ENCODE measurements at places on chromosomes 1 and 21.
A peak's percentile ranks its signal among the peaks of the same experiment; 100 is the strongest.

DNA sequence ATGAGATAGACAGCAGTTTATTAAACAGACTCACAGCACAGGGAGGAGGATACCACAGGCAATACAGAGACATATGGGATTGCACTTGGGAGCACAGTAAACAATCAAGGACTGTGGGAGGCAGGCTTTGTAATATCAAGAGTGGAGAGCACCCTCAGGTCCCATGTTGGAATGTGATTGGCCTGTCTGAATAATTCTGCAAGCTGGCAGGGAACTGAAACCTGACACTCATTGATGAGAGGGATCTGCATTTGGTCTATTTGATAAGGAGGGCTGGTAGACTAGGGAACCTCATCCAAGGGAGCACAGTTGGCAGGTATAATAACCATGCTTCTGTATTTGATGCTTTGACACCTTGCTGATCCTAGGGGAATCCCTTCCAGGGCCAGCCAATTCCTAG, 69.9 kb upstream of the PRMT6 start:
- DNase-seq: no peak

DNA sequence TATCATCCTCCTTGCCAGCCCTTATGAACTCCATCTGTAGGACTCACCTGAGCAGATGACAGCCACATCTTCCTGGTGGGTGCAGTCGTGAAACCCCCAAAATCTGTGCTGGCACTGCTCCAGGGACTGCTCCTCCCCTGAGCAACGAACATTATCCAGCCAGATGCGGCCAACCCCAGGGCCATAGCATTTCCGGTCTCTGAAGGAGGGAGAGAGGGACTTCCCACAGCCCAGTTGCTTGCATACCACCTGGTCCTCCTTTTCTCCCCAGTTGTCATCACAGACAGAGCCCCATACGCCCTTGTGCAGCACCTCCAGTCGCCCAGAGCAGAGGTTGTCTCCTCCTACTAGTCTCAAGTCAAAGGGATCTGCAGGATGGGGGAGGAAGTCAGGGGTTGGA, 8.5 kb downstream of the CD5L start:
- no peak for DNase-seq

- no peak for DNase-seq
These were observed 44.3 kb upstream of the MAP1LC3C start for GRCh38 chr1:242043165-242043564.

- no peak for DNase-seq
These were observed 22.1 kb downstream of the AIM2 start for GRCh38 chr1:159054427-159054826.

- DNase-seq: no peak
These were observed 14.2 kb downstream of the TRIM45 start for GRCh38 chr1:117107364-117107763.

- no peak for DNase-seq
These were observed 19.5 kb downstream of the RNF115 start for GRCh38 chr1:145804235-145805045.

DNA sequence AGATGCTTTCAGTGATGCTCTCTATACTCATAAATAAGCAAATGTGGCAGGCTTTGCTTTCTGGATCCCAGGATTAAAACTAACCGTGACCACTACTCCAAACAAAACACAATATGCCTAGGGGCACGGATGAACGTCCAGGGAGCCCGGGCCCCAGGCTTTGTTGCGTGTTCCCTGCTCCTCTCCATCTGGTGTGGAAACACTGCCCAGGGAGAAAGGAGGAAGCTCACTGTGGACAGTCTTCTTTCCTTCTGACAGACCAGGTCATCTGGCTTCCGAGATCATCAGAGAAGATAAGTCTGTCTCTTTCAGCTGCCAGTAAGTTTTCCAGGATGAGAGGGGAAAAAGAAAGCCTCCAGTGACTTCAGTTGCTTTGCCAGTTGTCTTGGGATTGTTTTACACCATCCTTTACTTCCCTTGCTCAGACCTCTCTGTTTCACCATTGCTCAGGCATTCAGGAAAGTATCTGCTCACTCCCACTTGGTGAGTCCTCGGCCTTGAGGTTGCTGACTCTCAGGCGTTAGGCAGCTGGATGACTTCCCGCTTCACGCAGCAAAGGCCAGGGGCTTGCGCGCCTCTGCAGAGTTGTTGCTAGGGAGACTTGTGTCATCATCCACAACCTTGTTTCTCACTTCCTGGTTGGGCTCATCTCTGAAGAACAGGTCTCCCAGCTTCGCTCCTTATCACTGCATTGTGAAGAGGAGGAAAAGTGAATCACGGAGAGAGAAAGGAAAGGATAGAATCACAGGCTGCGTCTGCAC, 20.6 kb upstream of the PGD start:
- peak; percentile 97 for DNase-seq

GRCh38 chr1:93775224-93775623, 93.6 kb upstream of the BCAR3 start:
- DNase-seq: no peak

GRCh38 chr1:77881061-77881460, 7.4 kb upstream of the NEXN start:
- DNase-seq: no peak

- no peak for DNase-seq
These were observed 18.9 kb downstream of the SGIP1 start for GRCh38 chr1:66552829-66553228.

DNA sequence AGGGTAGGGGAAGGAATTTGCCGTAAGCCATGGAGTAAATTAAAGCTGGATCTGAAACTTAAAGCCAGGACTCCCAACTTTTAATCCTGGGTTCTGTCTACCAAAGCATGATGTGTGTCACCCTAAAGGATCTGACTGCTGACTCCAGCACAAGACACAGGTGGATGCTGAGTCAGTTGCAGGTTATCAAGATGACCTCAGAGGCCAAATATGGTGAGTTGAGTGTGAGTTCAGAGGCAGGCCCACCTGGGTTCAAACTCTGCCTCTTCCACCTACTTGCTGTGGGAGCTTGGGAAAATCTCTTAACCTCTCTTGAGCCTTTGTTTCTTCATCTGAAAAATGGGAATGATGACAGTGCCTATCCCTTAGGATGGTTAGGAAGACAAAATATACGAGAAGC, 16.7 kb upstream of the LDLRAP1 start:
- DNase-seq: no peak

DNA sequence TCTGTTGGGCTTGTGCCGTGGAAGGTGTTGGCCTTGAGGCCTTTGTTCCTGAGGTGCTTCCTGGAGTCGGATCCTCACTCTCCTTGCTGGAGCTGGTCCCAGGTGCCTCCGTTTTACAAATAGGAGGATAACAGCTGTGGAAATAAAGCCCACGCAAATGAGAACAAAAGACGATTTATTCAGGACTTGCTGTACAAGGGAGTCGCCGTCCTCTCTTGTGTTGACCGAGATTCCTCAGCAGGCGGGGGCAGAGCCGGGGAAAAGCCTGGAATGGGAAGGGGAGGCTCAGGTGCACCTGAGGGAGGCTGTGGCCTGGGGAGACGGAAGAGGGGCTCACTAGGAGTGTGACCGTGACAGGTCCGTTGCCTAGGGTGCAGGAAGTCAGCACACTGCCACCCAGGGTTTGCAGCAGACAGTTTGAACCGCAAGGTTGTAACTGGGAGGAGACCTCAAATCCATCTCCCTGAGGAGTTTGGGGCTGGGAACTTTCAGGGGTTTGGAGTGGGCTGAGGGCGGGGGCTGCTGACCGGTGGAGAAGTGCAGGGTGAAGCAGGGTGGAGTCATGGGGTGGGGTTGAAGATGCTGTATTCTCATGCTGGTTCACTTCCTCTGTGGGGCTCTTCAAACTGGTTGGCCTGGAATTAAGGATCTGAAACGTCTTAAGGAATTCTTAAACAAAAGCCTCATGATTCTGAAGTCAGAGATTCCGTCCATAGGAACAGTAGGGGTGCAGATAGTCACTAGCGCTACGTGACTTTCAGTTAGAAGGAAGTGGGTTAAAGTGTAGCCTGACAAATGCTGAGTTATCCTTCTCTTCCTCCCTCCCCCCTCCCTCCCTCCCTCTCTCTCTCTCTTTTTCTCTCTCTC, 2.6 kb upstream of the CSTB start:
- peak; percentile 96 for DNase-seq

DNA sequence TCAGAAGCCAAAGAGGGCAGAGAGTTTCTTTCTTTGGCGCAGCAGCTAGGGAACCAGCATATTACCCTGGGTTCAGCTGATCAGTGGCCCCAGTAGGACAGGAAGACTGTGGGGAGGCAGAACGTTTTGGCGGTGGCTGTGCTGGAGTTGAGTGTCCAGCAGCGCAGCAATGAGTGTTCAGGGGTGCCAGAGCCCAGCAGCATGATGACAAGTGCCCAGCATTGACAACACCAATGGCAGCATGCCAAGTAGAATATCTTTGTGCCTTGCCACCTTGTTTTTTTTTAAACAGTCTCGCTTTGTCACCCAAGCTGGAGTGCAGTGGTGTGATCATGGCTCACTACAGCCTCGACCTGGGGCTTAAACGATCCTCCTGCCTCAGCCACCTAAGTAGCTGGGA, 106.7 kb upstream of the CDC42BPA start:
- DNase-seq: no peak

DNA sequence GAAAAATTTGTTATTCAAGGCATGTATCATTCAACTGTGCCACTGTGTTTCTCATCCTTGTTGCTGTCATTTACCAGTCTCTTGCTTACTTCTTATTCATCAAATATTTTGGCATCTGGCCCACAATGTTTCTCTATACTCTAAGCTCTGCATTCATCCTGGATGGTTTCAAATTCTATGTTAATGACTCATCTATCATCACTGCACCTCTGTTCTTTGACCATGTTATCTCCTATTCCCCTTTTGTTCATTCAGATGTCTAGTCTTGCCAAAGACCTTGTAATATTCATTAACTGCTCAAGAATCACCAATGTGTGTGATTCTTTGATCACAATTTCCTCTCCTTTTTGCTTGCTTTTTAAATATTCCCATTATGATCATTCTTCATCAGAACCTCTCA, 54.6 kb upstream of the PRKACB start:
- no peak for DNase-seq

DNA sequence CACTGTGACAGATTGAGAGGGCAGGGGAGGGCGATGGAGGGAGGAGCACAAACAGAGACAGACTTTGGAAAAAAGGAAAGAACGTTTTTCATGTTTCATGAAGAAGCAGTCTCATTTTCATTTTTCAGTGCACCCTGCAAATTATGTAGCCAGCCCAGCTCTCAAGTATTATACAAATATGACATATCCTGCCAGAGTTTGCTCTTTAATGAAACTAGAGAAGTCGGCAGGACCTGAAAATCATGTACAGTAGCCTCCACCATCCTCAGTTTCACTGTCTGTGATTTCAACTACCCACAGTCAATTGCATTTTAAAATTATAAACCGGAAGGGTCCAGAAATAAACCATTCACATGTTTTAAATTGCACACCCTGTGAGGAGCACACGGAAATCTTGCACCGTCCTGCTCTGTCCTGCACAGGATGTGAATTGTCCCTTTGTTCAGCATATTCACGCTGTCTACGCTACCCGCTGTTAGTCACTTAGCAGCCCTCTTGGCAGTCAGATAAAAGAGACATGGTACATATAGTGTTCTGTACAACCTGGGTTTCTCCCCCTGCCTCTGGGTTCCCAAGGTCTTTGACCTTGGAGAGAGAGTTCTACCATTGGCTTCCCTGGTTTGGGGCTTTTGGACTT, 13.6 kb upstream of the ADARB1 start:
- no peak for DNase-seq

DNA sequence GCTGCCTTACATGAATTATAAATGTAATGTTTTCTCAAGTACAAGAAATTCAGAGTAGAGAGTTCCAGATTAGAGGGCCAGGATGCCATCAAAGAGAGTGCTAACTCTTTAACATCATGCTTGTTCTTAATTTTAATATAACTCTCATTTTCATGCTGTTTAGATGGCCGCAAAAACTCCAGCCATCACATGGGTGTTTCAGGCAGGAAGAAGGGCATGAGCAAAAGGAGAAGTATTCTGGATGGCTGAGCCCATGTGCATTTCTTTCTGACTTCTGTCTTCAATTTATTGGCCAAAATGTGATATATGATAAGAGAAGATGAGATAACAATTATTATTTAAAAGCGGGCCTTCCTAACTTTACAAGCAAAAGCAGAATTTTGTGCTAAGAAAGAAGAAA, 1328.6 kb downstream of the MRPL39 start:
- DNase-seq: no peak

GRCh38 chr1:240199758-240200645, 108.3 kb downstream of the FMN2 start:
- DNase-seq: no peak

GRCh38 chr1:241639623-241640148, 483 bp downstream of the CHML start:
- no peak for DNase-seq

DNA sequence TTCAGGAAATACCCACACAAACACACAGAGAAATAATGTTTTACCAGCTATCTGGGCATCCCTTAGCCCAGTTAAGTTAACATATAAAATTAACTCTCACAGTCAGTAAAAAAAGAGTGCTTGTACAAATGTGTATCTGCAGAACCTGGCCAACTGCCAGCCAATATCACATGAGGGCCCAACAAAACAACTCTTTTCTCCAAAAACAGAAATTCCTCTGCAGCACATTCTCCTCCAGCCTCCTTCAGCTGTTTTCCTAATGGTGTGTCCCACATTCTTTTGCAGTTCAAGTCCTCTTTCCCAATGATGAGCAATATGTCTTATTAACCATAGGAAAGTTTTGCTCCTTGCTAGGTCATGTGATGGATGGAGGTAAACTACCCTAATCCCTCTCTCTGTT, 75.5 kb downstream of the LRRC7 start:
- no peak for DNase-seq

DNA sequence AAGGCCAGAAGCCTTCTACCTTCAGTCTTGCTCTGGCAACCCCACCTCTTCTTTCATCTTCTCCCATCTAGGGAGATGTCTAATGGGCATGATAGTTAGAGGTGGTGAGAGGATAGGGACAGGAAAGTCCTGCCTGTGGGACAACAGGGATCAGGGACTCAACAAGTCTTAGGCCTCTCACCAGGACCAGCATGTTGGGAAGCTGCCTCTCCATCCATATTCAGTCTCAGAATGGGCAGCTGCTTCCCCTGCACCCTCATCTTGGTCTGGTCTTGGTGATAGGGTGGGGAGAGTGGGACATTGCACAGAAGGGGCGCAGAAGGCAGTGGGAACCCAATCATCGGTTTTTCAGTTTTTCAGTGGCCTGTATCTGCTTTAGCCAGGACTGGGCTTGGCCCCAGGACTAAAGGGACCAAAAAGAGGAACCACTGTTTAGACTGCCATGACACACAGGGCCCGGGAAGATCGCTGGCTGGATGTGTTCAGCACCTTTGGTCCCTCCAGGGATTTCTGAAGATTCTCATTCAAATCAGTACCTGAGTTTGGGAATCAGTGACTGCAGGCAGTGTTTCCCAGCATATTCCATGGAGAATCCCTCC, 12.7 kb downstream of the RHEX start:
- peak; percentile 24 for DNase-seq

DNA sequence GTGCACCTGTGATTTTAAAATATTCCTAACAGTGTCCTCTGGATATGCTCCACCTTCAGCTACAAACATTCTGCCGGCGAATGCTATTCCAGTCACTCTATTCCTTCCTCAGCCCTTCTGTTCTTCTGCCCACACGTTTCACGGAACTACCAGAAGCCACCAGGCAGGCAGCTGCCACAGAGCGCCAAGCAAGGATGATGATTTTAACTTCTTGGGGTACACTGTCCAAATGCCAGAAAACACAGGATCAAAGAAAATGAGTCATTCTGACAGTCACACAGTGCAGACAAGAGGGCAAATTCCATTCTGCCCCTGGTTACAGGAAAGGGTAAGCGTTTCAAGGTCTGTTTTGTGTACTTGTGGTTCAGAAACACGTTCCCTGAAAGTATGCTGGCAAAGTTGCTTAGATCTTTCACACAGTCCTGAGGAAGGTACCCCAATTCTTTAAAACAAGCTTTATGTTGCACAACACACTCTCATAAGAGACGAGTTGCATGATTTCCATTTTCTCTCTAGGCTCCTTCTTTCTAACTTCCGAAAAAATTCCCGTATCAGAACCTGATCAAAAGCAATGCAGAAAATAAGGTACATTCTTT, 508.3 kb upstream of the PKN2 start:
- no peak for DNase-seq
